ENCODE measurements at places on chromosomes 16 and 17. TPM values are rescaled to one million over a fixed set of nuclear protein-coding genes. Genes with fewer than 3 reads are reported as not detected.

DNA sequence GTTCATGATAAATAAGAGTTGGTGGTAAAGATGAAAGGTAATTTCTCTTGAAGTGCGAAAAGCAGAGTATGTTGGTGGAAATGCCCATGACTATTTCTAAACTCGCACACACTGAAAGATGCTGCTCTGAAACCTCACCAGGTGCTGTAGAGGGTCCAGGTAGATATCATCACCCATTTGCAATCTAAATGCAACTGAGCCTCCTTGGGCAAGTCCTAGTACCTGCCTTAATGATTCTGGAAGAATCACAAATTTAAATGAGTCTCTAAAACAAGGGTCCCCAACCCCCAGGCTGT lies 5.9 kb upstream of the MMD start:
- no peak for DNase-seq

DNA sequence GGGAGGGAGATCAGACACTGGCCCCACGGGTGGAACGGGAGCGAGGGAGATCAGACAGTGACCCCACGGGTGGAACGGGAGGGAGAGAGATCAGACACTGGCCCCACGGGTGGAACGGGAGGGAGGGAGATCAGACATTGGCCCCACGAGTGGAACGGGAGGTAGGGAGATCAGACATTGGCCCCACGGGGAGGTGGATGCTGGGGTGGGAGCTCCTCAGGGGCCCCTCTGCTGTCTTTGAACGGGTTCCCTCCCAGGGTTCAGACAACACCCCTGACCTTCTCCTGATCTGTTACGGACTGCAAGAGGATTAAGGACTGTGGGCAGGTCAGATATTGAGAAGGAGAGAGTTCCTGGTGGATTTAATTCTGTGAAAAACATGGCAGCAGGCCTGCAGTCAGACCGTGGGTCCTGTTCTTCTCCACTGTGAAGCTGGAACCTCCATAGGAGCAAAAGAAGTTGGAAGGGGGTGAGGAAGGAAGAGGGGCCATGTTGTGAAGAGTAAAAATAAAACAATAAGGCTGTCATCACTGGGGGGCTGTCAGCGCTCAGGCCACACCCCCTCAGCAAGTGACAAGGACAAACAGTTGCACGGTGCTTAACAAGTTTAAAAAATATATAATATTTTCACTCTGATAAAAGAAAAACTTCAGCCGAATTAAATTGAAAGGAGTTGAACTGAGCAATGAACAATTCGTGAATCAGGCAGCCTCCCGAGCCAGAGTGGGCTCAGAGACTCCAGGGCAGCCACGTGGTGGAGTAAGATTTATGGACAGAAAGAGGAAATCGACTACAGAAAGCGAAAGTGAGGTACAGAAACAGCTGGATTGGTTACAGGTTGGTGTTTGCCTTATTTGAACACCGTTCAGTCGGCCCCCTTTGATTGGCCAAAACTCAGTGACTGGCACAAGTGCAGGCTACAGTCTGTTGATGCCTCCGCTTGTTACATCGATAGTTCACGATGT lies 348.7 kb upstream of the TNRC6C start:
- no peak for DNase-seq

- peak; percentile 12 for DNase-seq
Observed at GRCh38 chr17:55134486-55135157, 130.1 kb upstream of the HLF start.

DNA sequence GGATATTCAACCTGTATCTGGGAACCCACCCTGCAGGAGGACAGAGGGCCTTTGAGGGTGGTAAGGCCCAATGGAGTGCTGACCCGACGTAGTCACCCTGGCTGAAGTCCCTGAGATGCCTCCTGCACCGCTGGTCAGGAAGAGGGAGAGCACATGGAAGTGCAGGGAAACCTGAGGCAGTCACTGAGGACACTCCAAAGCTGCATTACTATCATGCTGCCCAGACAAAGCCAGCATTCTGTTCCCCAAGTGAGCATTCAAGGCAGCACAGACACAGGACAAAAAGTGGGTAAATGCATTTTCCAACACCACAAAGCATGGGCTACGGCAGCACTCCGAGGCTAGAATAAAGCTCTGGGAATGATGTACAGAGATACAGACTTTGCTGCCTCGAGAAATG lies 46.8 kb upstream of the BCAR1 start:
- DNase-seq = no peak

- no peak for DNase-seq
Observed at GRCh38 chr16:87195161-87195560, 122.0 kb downstream of the C16orf95 start.

The IL32 gene
- total RNA-seq = 0.53 TPM

The DPEP2 gene
- not detected for total RNA-seq

The YBX2 gene
- total RNA-seq = 0.26 TPM

The GSDMA gene
- 0.38 TPM for total RNA-seq

The CHAD gene
- total RNA-seq = not detected
